Stimulated activated CD4-positive, alpha-beta T cell treated with anti-CD3 and anti-CD28 coated beads, Interleukin-1b, Interleukin-23, amount 100 ng/mL, for 1 hour (primary cell): ENCODE measurements at places on chromosomes 2 and 18.

GRCh38 chr2:43484323-43484930 is 111.4 kb downstream of the THADA start:
- no peak for DNase-seq

- DNase-seq: no peak
These were observed 107.5 kb upstream of the SPATS2L start for GRCh38 chr2:200199005-200199404.

GRCh38 chr2:47708801-47709499 is 74.0 kb upstream of the MSH6 start:
- DNase-seq: no peak

DNA sequence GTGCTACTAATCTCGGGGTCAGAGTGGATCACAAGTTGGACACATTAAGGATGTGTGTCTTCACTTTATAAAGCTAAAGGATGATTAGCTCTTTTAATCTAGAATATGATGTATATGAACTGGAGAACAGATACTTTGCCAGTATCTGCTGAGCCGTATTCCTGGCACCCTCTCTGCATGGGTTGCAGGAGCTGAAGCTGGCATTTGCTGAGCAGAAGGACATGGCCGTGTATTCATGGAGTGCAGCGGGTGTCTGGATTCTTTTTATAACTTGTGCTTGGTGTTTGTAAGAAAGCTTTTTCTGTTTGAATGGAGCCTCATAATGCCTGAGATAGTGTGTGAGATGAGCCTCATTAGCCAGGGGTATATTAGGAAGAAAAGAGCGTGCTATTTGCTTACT is 103.9 kb upstream of the MCFD2 start:
- no peak for DNase-seq

- DNase-seq: no peak
These were observed 99.1 kb downstream of the SH3BP4 start for GRCh38 chr2:235050980-235051351.

GRCh38 chr2:55009277-55010060 is 40.8 kb downstream of the RTN4 start:
- no peak for DNase-seq

- DNase-seq: no peak
These were observed 458.1 kb downstream of the BCL11A start for GRCh38 chr2:60095202-60095815.

DNA sequence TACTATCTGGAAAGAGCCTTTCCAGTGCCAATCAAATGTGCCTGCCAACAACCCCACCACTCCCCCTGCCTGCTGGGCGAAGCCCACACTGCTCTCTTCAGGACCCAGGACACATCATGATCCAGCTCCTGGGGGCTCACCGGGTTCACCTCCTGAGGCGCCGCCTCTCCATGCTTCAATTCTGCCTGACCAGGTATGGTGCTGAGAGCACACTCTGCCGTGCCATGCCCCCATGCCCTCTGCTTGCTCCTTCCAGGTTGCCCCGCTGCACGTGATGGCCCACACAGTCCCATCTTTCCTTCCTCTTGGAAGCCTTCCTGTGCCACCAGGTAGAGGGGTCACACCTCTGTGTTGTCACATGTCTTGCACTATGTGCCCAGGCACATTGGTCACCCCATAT is 47.5 kb downstream of the ASB18 start:
- DNase-seq: no peak

GRCh38 chr2:64841461-64841860 is 147.7 kb upstream of the SLC1A4 start:
- DNase-seq: no peak

DNA sequence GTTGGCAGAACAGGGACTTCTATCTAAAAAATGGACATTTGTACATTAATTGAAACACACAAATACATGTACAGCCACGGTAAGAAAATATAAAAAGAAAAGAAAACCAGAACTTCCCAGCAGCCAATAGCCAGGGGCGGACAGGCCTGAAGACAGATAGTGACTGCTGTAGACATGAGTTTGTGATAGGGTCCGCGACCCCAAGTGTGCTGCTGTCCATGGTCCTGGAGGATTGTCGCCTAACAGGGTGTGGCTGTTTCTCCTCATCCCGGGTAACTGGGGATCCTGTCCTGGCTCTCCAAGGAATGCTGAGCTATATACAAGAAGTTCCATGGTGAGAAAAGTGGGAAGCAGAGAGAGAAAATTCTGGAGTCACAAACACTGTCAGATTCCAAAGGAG is 266.5 kb upstream of the SALL3 start:
- DNase-seq: no peak

GRCh38 chr18:79321625-79322405 is 73.9 kb upstream of the NFATC1 start:
- no peak for DNase-seq

GRCh38 chr18:36308711-36309435 is 11.4 kb downstream of the FHOD3 start:
- no peak for DNase-seq

DNA sequence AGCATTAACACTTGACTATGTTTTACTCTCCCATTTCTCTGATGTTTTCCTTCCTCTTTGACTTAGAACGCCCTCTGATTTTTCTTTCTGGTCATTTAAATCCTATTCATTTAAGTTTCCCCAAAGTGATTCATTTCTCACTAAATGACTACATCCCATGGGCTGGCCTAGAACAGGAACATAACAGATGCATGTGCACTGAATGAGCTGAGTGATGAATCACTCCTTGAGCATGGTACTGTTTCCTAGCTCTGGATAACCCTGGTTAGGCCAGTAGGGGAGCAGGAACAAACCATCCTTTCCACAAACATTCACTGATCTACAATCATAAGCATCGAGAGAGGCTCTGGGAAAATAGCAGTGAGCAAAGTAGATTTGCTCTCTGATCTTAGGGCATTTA is 221.9 kb upstream of the SETBP1 start:
- DNase-seq: no peak

DNA sequence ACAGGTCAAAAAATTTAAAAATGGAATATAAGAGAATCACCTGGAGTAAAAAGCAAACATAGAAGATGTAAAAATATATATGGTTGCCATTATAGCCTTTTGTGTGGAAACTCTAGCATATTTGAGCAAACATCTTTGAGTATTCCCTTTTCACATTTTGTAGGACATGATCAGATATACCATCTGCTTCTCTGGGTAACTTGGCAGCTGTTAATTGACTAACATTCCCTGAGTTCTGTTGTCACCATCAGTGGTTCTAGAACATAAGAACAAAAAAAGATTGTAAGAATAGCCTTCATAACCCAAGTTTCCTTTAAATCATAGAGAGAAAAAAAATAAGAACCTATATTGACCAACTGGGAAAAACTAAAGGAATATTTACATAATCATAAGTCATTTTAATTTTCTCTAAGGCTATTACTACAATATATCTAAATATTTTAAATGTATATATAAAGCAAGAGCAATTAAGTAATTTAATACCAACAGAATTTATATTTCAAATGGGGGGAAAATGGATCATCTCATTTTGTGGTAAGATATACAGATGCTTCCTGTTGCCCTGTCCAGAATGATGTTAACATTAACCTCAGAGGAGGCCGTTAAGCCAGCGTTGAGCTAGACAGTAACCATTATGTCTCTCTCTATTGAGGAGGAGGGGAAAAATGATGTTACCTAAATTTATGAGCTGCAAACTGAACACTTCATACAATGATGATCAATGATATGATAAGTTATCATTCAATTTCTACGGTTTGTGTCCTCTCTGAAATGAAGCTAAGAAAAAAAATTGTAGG is 9.8 kb upstream of the INO80D start:
- DNase-seq: no peak

GRCh38 chr2:113200236-113200635 is 26.5 kb downstream of the PSD4 start:
- DNase-seq: no peak

DNA sequence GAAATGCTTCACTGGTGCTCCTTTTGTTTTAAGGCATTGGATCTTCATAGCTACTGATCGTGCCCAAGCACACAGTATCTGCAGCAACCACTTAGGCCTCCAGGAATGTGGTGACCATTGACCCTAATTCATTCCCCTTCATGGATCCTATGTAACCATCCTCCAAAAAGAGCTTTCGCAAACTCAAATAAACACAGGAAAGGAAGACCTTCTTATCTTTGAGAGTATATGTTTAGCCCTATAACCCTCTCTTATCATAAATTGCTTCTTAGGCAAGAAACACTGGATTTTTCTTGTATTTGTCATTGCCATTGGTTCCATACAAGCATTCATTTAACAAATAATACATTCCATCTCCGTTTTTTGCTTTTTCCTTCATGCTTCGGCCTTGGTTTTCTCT is 4.1 kb upstream of the TTR start:
- no peak for DNase-seq

- DNase-seq: no peak
These were observed at the start of gene SNED1 for GRCh38 chr2:240997856-240998705. Gene SNED1, plus strand, starts transcription at chr2:240998618. Its CDS starts 220 bp downstream, at chr2:240998838.

- no peak for DNase-seq
These were observed 232.0 kb downstream of the AGAP1 start for GRCh38 chr2:235725841-235726240.

DNA sequence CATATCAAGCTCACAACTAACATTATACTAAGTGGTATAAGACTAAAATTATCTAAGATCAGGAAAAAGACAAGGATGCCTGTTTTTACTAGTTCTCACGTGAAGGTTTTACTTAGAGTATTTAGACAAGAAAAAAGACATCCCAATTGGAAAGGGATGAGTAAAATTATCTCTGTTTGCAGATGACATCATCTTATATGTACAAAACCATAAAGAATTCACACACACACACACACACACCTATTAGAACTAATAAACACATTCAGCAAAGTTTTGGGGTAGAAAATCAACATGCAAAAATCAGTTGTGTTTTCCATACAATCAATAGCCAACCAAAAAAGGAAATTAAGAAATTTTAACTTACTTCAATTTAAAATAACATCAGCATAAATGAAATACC is 35.9 kb upstream of the RGPD4 start:
- no peak for DNase-seq

- no peak for DNase-seq
These were observed 6.8 kb downstream of the EDAR start for GRCh38 chr2:108982259-108982679.

DNA sequence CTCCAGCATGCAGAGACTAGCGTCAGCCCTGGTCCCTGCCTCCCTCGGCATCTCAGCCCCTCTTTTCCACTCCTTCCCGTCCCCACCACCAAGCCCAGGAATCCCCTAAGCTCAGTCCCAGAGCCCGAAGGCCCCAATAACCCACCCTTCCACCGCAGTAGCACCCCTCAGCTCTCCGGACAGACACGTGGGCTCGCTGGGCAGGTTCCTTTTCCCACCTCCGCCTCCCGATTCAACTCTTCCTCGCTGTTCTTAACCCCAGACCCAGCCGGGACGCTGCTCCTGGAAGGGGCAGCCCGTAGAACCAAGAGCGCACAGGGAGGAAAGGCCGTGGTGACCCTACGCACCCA is 1.4 kb downstream of the IHH start:
- DNase-seq: no peak

- DNase-seq: no peak
These were observed 98.6 kb downstream of the AAK1 start for GRCh38 chr2:69544951-69545350.

DNA sequence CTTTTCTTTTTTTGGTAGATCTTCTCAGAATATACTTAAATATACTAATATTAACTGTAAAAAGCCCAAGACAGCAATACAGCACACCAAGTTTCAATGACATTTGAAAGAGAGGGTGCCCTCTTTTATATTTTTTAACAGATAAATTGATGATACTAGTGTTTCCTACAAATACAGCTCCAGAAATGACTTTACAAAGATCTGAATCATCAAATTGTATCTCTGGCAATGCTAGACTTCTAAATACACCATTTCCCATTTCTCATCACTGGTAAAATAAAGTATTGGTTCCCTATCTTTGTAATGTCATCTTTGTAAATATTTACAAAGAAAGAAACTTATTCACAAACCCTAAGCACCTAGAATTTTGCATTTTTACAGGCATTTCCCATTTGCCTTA is 281.3 kb downstream of the EXOC6B start:
- DNase-seq: no peak

- DNase-seq: no peak
These were observed 665.8 kb upstream of the ID2 start for GRCh38 chr2:8015848-8016600.

- DNase-seq: no peak
These were observed 149.0 kb downstream of the LNPK start for GRCh38 chr2:175852879-175853615.

DNA sequence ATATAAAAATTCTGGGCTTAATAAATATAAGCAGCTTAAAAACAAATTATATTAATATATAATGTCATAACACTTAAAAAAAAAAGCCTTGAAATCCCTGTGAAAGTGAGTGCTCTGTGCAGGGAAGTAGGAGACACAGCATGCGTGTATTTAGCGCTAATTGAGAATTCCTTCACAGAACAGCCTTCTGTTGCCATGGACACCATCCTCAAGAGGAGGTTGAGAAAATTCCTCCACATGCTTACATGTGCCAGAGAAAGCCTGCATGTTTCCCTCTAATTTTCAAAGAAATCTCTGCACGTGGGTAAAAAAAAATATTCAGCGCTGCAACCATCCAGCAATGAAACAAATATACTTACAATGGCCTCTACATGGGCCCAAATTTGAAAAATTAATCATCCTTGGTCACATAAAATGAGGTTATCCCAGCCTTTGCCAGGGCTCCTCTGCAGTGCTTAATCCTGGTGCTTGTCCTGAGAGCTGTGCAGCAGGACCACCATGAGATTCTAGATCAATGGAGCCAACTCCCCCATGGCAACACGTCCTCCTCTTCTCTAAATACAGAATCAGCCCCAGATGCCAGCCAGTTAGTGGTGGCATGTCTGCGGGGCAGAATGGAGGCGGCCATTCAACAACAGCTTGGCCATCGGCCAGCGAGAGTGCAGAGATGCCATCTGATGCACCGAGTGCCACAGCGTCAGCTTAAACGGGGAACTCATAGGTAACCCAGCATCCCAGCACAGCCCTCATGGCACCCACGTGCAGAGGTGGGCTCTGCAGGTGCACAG is 228.0 kb downstream of the MYT1L start:
- DNase-seq: no peak

GRCh38 chr2:76448956-76449355 is 738.2 kb upstream of the GCFC2 start:
- DNase-seq: no peak

DNA sequence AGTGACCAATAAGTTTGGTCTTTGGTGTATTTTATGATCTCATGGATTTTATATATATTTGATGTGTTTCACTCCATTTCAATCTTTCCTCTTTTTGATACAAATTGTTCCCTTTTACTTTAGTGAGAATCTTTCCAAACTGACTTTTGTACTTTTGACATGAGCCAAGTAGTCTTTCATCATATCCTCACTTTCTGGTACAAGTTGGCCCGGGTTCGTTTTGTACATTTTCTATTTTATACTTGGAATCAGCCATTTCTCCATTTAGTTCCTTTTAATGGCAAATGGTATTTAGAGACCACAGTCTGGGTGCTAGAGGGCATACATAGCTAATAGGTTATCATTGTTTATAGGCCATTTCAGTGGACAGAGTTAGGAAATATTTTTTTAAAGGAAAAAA is 147.9 kb upstream of the MYO3B start:
- no peak for DNase-seq

DNA sequence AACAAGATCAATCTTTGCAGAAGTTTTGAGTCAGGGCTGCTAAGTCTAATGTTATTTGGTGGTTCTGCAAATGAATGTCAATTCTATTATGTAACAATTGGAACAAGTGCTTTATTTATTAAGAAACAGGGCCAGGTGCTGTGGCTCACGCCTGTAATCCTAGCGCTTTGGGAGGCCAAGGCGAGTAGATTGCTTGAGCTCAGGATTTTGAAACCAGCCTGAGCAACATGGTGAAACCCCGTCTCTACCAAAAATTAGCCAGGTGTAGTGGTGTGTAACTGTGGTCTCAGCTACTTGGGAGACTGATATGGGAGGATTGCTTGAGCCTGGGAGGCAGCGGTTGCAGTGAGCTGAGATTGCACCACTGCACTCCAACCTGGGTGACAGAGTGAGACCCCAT is 13.2 kb upstream of the RNF103 start:
- no peak for DNase-seq
